ENCODE measurements at places on chromosomes 2 and 18. TPM values are rescaled to one million over a fixed set of nuclear protein-coding genes. Genes with fewer than 3 reads are reported as not detected.

GRCh38 chr2:42353792-42354429, 7.1 kb downstream of the COX7A2L start:
- DNase-seq: no peak

REEP1 gene
- total RNA-seq: under 0.01 TPM

GRCh38 chr2:137168552-137168951, 403.2 kb downstream of the THSD7B start:
- DNase-seq: no peak

- no peak for DNase-seq
Observed at GRCh38 chr18:76505614-76506013, 10.6 kb upstream of the ZNF516 start.

- no peak for DNase-seq
Observed at GRCh38 chr2:112959109-112959812, 18.5 kb upstream of the IL36G start.

DNA sequence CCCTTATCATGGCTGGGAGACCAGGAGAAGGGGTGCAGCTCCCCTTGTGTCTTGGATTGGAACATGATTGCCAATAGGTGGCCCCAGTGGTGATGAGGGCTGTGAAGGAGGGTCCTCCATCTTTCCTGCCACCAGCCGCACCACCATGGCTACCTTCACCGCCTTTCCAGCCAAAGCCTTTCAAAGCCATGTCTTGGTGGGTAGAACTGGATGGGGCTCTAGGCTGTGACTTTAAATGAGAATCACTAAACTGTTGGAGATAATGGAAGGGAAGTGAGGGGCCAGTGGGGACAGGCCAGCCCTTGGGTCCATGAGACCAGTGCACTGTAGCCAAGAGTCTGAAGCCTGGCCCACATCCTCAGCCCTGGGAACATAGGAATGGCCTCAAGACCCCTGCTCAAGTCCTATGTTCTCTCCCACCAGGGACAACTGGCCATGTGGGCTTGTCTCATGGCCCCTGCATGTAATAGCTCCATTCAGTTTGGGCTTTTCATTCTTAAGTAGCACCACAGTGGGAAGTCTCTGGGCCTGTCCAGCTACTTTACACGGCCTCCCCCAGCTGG, 345.7 kb downstream of the DYSF start:
- DNase-seq: no peak

GRCh38 chr2:17301437-17301836, 216.8 kb downstream of the RAD51AP2 start:
- DNase-seq: no peak

HNRNPA3 gene
- total RNA-seq: 35.6 TPM

- no peak for DNase-seq
Observed at GRCh38 chr18:78713726-78714125, 265.9 kb upstream of the SALL3 start.

DNA sequence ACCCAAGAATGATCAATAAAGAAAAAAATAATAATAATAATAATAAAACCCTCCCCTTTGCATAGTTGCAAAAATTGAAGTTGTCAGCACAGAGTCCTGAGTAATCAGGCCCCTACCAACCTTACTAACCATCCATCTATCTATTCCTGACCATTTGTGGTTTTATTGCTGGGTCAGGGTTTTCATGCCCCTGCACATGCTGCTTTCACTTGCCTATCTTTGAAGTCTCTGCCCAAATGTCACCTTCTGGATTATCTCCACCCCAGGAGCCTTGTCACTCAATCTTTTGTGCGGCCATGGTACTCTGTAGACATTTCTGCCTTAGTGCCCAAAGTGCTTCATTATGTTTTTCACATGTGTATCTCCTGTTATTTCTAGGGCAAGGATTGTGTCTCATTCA, 35.1 kb downstream of the SLC30A6 start:
- DNase-seq: no peak

MBD2 gene
- 27.5 TPM for total RNA-seq

DNA sequence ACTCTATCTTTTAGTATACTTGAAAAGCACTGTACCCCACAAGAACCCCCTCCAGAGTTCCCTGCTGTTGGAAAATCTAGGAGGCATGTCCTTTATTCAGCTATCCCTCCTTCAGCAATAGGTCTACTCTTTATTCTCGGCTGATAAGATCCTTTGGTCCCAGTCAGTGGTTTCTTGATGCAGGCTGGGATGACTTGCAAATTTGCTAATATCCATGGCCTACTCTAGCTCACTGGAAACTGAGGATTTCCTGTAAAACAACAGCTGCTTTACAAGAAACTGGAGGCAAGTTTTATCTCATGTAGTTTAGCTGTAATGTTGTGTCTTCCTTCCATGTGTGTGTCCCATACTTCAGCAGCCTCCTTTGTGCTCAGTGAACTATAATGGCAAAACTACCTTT, 183.9 kb upstream of the SCN7A start:
- no peak for DNase-seq

PLEKHH2 gene
- total RNA-seq: 1.7 TPM

FZD7 gene
- 62.4 TPM for total RNA-seq

GTF2A1L gene
- not detected for total RNA-seq

GRCh38 chr18:9135081-9135911, 1.3 kb upstream of the ANKRD12 start:
- DNase-seq: no peak

DNA sequence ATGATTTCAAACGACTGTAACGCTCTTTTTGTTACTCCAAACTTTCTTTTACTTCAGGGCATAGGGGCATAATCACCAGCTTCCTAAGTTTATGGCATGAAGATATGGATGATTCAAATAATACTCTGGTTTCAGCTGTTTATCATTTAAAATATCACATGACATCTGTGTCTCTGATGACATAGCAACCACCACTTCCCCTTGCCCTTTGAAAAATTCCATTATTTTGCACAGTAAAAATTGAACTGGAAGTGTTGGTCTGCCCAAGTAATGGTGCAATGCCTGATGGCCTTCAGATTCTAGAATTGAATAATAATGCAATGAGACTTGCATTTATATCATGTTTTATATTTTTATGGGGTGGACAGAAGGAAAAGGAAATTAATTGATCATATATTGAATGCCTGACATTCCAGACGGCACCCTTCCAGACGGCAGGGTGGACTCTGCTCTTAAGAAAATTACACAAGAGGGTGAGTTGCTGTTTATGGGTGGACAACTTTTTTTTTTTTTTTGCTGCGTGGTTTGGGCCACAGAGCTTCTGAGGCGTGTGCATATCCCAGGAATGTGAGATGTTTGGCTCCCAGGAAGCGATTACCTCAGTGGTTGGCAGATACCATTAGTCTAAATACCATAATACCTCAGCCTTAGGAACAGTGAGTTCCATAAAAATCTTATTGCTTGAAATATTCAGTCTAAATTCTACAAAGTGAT, 101.7 kb upstream of the ZNF521 start:
- peak; percentile 79 for DNase-seq

- no peak for DNase-seq
Observed at GRCh38 chr2:160063879-160064612, 1.6 kb upstream of the PLA2R1 start.

DSEL gene
- 100 TPM for total RNA-seq

DNA sequence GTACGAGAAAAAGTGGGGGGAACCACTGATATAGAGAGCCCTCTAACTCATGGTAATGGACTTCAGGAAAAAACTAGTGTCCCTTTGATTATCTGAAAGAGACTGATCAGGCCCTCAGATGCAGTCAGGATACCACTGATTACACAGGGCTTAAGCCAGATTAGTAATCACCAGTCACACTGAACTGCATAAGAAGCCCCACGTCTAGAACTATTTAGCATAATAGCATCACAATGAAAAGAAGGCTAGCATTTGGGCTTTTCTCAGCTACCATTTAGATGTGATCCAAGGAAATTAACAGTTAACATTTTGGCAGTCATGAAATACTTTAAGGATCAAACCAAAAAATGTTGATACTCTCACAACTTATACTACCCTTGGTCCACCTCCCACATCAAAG, 813.1 kb upstream of the POU3F3 start:
- no peak for DNase-seq

- peak; percentile 40 for DNase-seq
Observed at GRCh38 chr2:17470855-17471641, 47.2 kb downstream of the RAD51AP2 start.

LYPD6B gene
- not detected for total RNA-seq

DNA sequence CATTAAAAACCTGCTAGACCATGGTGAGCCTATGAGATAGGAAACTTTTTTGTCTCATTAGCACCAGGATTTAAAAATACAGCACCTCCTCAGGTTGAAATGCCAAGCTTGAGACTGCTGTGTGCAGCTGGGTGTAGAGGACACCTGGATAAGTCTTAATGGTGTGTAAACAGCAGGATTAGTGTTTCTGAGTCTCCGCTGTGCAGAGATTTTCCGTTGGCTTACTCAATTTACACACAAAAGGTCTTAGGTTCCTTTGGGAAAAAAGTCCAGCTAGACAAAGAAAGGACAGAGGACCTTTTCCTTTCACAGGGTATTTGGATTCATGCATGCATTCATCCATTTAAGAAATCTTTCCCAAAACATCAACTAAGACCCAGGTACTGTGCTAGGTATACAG, 168.1 kb downstream of the NRXN1 start:
- DNase-seq: no peak

DNA sequence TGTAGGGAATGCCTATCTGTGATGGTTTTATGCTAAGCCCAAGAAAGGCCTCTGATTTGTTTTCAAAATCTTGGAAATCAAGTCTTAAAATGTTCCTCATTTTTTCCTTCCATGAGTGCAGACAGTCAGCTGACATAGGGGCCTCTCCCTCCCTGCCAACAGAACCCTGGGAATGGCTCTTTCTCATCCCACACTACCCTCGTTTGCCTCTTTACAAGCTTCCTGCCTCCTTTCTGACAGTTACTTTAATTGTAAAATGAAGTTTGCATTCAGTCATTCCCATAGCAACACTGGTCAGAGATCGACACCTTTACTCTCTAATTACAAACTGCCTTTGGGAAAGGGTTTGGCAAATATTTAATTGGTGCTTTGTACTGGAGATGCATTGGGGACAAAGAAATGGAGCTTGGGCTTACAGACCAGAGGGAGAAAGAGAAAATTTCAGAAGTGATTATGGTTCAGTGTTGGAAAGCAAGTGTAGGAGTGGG, 25.4 kb downstream of the KIF5C start:
- no peak for DNase-seq

- no peak for DNase-seq
Observed at GRCh38 chr2:54429811-54430551, 26.1 kb upstream of the SPTBN1 start.

- no peak for DNase-seq
Observed at GRCh38 chr18:62778976-62779869, 63.9 kb downstream of the PHLPP1 start.

GRCh38 chr2:101844055-101844635, 146.6 kb downstream of the MAP4K4 start:
- peak; percentile 75 for DNase-seq

DNA sequence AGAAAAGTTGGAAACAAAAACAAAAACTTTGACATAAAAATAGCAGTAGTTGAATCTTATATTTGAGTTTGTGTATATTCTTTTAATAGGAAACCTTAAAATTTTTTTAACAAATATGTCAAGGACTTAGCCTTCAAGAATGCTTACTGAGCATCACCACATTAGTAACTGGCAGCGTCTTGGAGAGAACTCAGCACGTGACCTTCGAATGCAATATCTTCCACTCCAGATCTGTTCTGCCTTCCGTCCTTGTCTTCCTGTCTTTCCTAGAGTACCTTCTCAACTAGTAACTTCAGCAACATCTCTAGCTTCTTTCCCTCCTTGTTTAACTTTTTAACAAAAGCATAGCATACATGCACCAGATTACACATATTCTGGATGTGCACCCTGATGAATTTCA, 972 bp downstream of the RSAD2 start:
- DNase-seq: no peak
